Activated T-cell treated with anti-CD3 and anti-CD28 coated beads for 4 hours (primary cell): ENCODE measurements at places on chromosomes 7 and 10.

DNA sequence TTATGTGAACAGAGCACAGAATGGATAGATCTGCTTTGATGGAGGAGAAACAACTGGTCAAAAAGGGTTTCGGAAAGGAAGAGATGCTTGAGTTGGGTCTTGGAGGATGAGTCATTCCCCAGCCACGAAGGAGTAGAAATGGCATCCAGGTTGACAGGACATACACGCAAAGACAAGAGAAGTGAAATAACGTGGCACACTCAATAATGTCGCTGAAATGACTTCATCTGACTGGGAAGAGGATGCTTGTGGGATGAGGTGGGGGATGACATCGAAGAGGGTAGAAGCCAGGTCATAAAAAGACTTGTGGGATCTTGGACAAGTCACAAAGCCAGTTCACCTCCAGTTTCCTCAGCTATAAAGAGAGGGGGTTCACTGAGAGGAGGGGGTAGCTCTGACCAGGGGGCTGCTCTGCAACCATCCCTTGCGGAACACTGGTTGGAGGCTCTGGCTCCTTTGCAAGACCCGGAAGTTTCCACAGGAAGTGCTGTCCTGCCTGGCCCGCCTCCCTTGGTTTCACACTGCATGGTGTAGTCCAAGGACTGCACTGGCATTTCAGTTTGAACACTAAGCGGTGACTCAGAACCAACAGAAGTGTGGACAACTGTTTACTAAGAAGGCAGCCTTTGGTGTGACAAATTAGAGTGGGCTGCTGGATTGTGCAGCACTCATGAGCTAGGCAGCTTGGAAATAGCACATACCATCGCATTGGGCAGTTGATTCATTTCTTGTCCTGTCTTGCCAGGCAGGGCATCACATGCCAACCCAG is 189.9 kb upstream of the ADO start:
- no peak for DNase-seq

DNA sequence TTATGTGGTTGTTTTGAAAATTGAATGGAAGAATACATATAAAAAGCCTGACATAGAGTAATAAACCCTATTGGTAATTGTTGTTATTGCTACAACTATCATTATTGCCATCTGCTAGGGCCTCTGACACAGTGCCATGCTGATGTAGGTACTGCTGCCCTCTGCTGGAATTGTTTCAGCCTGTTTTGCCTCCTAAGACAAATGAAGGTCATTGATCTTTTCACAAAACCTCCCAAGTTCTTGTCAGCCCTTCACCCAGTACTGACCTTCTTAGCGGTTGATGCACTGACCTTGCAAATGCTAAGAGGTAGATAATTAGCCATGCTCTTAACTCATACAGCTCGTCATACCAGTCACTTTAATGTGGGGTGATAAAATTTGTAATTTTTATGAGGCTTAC is 975.2 kb downstream of the SORCS1 start:
- DNase-seq = no peak

DNA sequence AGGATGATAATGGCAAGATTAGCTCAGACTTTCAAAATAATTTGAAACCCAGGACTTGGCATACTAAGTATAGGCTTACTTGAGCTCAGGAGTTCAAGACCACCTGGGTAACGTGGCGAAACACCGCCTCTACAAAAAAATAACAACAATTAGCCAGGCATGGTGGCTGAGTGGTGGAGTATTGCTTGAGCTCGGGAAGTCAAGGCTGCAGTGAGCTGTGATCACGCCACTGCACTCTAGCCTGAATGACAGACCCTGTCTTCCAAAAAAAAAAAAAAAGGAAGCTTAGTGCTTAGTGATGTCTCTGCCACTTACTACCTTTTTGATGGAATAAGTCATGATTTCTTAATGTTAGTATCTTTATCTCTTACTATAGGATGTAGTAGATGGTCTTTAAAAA is 25.5 kb downstream of the RABGEF1 start:
- DNase-seq = no peak

DNA sequence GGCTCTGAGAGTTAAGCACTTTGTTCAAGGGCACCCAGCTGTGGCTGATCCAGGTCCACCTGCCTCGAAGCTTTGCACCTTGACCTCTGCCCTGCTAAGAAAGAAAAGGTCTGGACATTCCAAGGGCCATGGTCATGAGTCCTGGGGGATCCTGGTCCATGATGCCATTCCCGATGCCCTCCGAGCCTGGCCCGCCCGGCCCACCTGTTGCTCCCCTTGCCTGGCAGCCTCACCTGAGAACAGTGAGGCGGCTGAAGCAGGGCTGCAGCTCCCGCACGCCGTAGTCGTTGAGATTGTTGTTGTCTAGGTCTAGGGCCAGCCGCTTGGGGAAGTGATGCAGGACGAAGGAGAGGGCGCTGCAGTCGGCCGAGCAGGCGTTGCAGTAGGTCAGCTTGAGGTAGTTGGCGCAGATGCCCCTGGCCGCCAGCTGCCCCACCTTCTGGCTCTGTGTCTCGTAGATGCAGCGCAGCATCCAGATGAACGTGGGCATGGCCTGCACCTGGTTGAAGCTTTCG is 27.5 kb downstream of the NOD1 start:
- no peak for DNase-seq
